ENCODE measurements at places on chromosomes 7 and 10.

DNA sequence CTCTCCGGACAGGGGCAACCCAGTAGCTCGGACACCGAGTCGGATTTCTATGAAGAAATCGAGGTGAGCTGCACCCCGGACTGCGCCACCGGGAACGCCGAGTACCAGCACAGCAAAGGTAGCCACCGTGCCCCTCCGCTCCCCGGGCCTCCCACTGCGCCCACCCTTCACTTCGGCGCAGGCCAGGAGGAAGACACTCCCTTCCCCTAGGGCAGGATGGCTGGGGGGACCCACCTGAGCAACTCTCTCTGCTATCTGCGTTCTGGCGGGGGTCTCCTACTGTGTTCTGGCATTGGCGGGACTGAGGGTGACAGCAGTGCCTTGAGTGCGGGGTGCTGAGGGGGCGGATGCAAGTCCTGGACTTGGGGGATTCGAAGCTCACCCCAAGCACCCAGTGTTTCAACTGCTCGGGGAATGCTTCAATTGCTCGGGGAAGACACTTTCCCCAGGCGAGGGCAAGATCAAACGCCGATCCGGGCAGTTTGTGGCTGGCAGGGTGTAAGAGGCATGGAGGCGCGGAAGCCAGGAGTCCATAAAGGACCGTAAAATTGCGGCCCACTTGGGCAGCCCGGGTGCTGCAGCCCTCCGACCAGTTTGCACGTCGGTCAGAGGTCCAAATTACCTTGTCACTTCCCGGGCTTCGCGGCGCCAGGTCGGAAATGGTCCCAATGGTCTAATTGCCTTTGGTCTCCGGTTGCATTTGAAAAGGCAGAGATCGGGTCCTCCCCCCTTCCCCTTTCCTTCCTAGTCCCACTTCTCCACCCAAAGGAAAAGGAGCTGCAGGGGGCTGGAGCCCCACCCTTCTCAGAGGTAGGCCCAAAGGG lies 950 bp downstream of the EVX1 start:
- no peak for DNase-seq

- DNase-seq = no peak
Observed at GRCh38 chr10:117071286-117072050, 66.5 kb upstream of the SHTN1 start.

- DNase-seq = no peak
Observed at GRCh38 chr7:16734148-16734726, 19.3 kb upstream of the TSPAN13 start.

- DNase-seq = no peak
Observed at GRCh38 chr7:2084781-2085505, 147.8 kb downstream of the MAD1L1 start.

DNA sequence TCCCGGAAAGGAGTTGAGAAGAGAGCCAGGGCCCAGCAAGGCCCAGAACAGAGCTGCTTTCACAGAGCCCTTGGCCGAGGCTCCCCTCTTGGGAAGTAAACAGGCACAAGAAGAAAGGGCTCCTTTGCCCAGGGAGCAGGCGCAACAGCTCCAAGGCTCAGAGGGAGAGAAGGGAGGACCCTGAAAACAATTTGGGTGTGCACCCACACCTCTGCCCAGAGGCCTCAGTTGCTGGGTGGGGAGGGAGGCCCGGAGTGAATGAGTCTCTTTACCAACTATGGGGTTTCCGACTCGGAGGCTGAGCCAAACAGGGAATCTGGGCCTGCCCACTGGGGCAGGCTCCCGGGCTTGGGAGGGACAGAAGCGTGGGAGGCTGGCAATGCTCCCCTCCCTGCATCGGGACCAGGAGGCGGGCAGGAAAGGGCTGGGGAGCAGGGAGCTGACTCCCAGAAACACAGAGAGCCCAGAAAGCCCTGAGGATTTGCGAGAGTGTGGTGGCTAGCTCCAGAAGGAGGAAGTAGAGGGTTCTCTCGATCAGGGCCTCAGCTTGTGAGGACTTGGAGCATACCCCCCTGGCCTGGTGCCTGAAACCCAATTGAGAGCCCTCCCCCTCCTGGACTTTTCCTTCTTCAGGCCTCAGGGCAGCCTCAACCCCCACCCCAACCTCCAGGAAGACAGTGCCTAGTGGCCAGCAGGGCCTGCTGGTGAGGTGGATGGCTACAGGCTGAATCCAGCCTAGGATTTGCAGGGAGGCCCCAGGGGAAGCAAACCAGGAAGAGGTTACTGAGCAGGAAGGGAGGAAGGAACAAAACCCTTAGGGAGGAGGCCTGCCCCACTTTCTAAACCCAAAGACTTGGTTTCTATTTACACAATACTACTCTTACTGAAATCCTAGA lies 6.2 kb downstream of the C10orf105 start:
- peak; percentile 47 for DNase-seq

DNA sequence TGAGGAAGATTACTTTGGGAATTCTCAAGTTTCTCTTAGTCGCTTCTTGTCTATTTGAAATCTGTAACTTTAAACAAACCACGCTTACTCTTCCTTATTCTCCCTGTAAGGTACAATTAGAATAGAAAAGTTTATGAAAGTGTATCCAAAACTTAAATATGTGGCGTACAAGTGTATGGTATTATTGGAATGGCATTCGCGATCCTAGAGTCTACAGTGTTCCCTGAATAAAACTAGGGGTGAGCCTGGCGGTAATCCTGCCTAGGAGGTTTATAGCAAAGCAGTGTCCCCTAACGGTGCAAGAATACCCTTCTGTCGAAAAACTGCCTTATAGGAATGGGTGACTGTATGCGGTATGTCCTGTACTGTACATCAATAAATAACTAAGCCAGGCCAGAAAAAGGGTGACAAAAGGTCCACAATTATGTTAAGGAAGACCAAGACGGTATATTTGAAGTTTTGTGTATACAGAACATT lies 1.2 kb downstream of the TASOR2 start:
- DNase-seq = no peak

GRCh38 chr10:70843776-70844489 lies 28.2 kb downstream of the SGPL1 start:
- no peak for DNase-seq

- no peak for DNase-seq
Observed at GRCh38 chr7:27095050-27095896, 527 bp downstream of the HOXA1 start.

GRCh38 chr10:88292185-88292514 lies 291.0 kb downstream of the RNLS start:
- no peak for DNase-seq

DNA sequence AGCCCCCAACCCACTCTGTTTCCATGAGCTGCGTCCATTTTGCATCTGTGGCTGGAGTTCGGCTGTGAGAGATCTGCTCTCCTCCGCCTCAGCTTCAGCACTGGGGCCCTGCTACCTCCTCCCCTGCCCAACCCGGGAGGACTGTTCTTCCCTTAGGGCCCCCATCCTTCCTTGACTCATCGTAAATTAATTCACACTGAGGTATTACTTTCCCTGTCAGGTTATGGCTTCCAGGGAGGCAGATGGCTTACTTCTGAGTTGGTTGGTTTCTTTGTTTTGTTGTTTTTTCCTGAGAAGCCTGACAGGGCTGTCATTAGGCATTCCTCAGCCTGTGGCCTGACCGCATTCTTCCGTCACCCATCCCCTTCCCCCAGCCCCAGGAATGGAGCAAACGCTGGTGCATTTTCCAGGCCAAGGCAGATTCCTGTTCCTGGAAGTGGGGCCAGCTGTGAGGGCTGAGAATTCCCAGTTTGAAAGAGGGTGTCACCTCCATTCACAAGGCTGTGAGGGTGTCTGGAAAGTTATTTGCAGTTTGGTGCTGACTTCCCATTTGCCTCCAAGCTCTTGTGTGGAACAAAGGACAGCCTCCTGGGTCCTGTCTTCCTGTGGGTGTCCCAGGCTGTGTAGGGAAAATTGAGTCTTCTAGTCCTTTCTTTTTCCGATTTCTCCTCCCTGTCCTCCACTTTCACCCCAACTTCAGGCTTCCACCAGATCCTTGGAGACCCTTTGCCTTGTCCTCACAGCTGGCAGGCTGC lies 11.7 kb downstream of the CPA5 start:
- no peak for DNase-seq
